Erythroblast (primary cell): ENCODE measurements at places on chromosomes 7 and 10.

DNA sequence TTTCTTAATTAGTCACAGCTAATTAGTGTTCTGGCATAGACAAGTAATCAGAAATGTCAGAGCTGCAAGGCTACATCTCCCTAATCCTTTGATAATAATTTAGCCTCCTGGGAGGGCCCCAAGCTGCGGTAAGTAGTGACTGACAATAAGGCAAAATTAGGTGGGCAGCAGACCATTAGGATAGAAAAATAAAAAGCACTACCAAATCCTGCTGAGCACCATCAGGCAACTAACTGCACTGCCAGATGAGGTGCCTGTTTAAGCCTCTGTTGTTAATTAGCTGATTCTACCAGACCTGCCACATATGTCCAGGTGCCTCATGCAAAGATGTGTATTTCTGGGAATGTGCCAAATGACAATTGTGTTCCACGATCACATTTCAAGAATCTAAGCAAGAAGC is 32.5 kb upstream of the FEZF1 start:
- DNase-seq = no peak

DNA sequence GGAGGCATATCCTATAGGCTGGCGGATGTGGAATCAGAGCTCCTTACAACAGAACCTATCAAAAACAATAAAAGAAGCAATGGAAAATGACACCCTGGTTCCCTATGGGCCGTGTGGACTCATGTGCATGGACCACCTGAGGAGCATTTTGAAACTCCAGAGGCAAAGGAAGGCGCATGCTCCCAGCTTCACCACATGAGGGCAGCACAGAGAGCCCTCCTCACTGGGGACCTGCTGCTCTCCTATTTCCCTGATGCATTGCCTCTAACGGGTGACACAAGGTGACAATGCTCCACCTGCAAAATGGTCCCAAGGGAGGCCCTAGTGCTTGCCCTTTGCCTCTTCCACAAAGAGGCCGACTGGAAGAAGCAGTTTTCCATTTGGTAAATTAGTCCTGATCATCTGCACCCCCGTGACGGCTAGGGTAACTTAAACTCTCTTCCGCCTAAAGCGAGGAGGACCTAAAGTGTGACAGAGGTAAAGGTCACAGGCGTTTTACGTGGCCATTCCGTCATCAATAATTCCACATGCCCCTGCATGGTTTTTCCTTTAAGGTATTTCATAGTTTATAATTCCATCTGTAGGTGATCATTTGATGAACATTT is 67.7 kb downstream of the GPAM start:
- DNase-seq = peak; percentile 57

GRCh38 chr10:52741851-52742250 is 30.7 kb downstream of the MBL2 start:
- no peak for DNase-seq

DNA sequence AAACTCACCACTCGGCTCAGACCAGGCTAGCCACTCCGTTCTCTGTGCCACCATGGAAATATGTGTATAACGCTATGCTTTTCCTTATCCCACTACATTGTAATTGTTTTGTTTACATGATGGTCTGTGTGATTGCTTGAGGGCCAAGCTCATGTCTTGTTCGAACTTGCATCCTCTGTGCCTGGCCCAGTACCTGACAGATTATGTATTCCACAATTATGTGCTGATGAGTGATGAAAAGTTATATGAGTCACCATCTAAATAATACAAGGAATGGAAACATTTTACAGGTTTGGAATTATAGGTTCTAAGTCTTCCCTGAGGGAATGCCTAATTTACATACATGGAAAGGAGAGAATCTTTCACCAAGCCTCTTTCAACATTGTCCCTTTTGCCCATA is 137.4 kb downstream of the C7orf25 start:
- DNase-seq = no peak

DNA sequence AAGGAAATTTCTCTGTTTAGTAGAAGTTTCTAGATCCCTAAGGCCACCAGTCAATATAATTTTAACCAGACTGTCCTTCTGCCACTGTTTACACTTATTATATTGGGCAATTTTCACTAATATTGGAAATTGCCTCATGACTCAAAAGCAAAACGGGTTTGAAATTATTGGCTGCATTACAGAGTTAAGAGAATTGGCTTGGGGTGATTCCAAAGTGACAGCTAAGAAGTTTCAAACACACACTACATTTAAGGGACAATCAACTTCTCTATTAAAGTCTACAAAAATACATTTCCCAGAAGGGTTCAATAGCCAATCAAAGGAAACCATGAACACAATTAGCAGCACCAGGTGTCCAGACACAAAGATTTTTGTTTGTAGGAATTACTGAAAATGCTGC is 111.9 kb downstream of the NEBL start:
- DNase-seq = no peak

GRCh38 chr10:103839872-103840739 is 15.3 kb downstream of the SH3PXD2A start:
- DNase-seq = no peak

DNA sequence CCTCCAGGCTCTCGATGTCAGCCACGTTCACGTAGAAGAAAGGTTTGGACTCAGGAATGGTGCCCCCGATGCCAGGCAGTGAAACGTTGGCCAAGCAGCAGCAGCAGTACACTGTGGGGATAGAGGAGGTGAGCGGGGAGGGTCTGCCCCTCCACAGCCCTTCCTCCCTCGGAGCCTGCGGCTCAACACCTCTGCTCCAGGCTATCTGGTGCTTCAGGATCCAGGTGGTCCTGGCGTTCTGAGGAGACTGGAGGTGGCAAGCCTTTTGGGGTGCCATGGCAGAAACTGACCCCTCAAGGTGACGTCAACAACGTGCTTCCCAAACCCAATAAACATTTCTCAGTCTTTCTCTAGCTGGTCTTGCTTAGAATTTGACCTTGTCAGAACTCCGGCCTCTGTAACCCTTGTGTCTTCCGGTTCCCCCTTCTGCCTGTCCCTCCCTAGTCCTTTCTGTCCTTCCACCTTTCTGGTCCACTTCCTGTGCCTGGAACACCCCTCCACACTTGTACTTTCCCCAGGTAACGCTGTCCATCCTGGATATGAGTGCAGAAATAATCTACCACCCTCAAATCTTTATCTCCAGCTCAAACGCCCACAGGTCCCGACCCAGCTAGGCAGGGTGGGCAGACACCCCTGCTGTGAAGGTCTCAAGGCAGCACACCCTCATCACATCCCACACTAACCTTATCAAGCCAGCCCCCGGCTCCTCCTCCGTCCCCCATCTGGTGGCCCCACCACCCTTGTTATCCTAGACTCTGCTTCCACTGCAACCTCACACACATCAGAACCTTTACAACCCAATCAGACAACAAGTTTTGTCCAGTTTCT is 36.5 kb downstream of the DENND11 start:
- no peak for DNase-seq

DNA sequence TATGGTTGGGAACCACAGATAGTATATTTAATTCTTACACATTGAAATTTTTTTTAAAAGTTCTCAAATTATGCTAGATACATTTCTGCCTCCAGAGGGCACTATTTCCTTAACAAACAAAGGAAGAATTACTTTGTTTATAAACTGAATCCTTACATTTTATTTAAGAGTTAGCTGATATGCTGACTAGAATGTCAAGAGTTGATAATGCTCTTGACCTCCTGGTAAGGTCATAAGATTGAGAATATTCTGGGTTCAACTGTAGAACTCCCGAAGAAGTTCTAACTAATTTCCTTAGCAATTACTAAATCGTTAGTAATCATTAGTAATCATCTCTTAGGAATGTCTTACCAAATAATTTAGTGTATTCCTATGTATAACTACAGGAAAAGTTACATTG is 95.3 kb upstream of the CYP26C1 start:
- peak; percentile 72 for DNase-seq

GRCh38 chr10:80518807-80519360 is 18.8 kb upstream of the SH2D4B start:
- DNase-seq = peak; percentile 43

DNA sequence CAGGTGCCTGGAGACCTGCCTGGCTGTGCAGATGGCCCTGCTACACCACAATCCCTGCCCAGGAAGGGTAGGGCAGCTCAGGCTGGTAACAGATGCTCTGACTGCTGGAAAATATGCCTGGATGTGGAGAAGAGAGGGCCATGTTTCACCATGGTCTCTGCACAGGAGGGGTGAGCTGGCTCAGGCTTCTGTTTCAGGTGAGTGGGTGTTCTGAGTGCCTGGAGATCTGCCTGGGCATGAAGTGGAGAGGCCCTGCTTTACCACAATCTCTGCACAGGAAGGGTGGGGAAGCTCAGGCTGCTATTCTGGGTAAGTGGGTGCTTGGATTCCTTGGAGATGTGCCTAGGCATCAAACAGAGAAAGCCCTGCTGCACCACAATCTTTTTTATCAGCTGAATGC is 350.1 kb downstream of the KIF20B start:
- no peak for DNase-seq

GRCh38 chr10:77116904-77117303 is 520.7 kb downstream of the KCNMA1 start:
- no peak for DNase-seq

GRCh38 chr7:33998476-33998875 is 93.1 kb downstream of the BMPER start:
- DNase-seq = no peak

DNA sequence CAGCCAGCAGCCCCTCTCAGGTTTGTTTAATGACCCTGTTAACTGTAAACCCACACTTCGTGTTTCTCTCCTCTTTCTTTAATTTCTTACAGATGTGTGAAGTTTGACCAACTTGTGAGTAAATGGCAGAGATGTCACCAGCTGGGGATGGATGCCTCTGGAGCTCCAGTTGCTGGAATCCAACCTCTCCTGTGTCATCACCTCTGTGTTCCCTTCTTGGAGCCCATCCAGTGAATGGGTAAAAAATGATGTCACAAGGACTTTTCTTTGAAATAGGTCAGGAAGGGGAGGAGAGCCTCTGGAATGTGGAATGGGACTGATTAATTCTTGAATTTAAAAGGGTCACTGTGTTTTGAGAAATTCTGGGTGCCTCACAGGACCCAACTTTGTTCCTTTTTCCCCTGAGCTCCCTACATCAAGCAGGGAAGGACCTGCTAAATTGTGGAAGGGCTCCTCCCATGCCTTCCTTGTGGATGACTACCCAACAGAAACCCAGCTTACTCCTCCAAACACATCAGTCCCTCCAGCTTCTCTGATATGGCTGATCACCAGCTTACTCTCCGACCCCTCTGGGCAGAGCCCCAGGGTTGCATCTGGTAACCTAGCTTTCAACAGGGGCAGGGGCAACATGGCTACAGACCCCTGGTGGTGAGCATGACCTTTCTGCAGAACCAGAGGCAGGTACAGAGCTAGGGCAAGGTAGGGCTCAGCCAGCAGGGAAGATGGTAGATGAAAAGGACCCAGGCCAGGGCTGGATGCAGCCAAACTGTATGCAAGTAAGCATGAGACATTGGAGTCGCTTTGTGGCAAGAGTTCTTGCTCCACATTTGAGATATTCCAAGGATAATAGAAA is 67.5 kb downstream of the STRA8 start:
- DNase-seq = no peak

- no peak for DNase-seq
Measured at GRCh38 chr7:101590663-101591435, 38.2 kb downstream of the MYL10 start.

DNA sequence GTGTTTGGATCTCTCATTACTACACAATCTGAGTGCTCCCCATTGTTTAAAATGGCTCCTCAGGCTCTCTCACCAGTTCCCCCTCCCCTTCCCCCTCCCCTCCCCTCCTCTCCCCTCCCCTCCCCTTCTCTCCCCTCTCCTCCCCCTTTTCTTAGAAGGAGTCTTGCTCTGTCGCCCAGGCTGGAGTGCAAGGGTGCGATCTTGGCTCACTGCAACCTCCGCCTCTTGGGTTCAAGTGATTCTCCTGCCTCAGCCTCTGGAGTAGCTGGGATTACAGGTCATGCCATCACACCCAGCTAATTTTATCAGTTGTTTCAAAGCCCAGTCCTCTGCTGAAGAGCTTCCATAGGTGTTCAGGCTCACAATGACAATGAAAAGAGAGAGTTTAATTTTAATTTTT is 3.6 kb upstream of the CCAR1 start:
- DNase-seq = no peak

GRCh38 chr7:29138588-29138987 is 7.7 kb downstream of the CPVL start:
- no peak for DNase-seq

DNA sequence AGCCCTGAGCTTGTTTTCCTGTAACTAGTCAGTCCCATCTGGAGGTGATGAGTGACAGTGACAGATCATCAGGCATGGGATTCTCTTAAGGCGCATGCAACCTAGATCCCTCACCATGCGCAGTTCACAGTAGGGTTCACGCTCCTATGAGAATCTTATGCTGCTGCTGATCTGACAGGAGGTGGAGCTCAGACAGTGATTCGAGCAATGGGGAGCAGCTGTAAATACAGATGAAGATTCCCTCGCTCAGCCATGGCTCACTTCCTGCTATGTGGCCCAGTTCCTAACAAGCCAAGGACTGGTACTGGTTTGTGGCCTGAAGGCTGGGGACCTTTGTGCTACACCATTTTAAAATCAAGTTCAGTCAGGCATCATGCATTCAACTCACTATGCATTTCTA is 221.7 kb downstream of the KIAA1217 start:
- no peak for DNase-seq

GRCh38 chr10:80588546-80588945 is 50.8 kb downstream of the SH2D4B start:
- DNase-seq = no peak

- DNase-seq = no peak
Measured at GRCh38 chr7:94579470-94579869, 69.9 kb downstream of the CASD1 start.

- DNase-seq = no peak
Measured at GRCh38 chr7:69561266-69561960, 36.9 kb upstream of the AUTS2 start.

DNA sequence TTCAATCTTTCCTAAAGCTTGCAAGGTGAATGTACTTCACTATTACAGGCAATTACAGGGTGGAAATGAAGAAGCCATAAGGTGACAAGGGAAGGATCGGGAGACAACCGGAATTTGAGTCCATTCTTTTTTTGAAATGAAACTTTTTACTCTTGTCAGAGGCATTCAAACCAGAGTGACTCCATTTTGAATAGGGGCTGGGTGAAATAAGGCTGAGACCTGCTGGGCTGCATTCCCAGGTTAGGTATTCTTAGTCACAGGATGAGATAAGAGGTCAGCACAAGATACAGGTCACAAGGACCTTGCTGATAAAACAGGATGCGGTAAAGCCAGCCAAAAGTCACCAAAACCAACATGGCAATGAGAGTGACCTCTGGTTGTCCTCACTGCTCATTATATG is 363.3 kb downstream of the TYW1 start:
- DNase-seq = no peak

DNA sequence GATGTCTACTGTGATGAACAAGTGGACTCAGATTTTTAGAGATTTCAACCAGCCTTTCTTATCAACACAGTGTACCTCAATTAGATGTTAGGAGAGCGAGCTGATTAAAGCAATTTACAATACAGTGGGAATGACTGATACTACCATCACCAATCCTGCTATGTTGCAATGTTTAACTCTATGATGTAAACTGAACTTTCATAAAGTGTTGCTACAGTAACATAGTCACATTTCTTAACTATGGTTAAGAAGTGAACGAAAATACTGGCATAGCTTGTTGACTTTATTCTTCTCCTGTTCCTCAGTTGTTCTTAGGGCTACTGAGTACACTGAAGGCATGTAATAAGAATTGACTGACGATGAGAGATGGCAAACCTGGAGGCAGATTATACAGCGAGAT is 139.8 kb downstream of the MYOF start:
- no peak for DNase-seq

- DNase-seq = peak; percentile 25
Measured at GRCh38 chr10:100303724-100304319, 17.3 kb upstream of the BLOC1S2 start.
